ENCODE measurements at places on chromosomes 2 and 18.

- DNase-seq: no peak
These were observed 377.1 kb downstream of the TNS1 start for GRCh38 chr2:217625557-217626169.

DNA sequence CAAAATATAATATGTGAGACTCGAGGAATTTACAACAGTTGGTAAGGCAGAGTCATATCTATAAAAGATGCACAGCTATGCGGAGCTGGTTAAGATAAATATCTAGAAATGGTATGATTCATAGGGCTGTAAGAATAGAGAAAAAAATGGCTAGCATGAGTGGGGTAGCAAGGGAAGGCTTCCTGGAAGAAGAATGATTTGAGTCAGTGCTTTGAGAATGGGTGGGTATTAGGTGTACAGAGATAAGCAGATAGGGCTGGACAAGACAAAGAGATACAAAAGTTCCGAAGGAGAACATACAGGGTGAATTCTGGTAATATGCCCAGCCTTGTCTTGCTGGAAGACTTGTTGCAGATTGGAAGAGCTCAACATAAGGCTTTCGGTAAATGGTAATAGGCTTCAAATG is 291.5 kb upstream of the CCDC68 start:
- no peak for DNase-seq

- no peak for DNase-seq
These were observed 7.3 kb downstream of the FOSL2 start for GRCh38 chr2:28399956-28400355.

GRCh38 chr2:17309741-17310339 is 208.4 kb downstream of the RAD51AP2 start:
- DNase-seq: peak; percentile 94

DNA sequence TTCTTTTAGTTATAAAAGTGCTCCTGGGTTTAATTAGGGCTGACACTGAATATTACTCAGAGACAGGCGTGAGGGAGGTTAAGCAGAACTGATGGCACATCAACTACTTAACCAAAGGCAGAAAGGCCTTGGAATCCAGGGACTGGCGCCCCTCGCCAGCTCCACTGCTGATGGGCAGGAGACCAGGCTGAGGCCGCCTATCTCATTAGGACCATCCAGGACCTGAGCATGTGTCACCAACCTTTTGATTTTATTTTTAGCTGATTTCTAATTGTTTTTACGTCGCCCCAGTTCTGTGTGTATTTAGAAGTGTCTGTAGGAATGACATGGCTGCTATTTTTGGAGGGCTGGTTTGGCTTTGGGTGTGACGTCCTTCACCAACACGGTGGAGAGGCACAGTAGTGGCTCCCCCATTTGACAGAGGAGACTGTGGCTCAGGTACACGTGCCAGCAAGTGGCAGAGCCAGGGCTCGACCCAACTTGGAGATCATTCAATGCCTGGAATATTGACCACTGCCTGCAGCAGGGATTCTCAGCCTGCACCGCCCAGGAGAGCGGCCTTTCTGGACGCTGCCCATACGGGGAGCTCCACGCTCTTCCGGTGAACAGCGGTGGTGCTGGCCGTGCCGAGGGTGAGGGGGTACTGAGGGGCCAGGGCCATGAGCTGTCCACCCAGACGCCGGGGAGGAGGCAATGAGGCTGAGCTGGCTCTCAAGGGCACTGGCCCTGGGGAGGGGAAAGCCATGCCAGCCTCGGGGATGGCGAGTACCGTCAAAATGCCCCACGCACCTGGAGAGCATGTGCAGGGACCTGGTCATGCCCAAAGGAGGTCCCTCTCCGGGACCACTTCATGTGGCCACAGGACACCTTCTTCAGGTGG is 205.7 kb downstream of the ASB1 start:
- no peak for DNase-seq

DNA sequence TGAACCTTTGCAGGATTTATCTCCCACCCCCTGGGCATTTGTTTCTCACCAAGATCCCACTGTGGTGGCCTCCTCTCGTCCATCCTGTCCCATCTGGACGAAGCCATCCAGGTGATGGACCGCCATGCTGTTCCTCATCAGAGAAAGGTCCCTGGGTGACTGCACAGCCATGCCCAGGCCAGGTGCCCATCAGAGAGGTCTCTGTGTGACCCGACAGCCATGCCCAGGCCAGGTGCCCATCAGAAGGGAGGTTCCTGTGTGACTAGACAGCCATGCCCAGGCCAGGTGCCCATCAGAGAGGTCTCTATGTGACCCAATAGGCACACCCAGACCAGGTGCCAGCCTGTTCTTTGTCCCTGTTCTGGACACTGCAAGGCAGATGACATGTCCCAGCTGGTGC is 360.9 kb upstream of the SALL3 start:
- no peak for DNase-seq

- DNase-seq: no peak
These were observed 330.8 kb downstream of the CYP26B1 start for GRCh38 chr2:71816815-71817214.

- no peak for DNase-seq
These were observed 15.4 kb downstream of the FHOD3 start for GRCh38 chr18:36312806-36313395.

DNA sequence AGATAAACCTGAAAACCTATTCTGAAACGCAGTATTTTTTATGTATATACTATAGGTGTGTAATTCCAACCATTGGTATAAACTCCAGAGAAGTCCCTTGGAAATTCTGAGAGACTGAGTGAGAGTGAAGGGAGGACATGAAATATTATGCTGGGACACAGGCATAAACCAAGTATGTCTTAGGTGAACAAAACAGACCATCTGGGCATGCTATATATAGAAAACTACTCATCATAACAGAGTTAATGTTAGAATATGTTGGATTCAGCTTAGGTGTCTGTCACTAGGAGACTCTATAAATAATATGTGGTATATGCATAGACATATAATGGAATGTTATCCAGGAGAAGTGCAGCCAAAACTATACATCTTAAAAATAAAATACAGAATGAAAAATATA is 282.6 kb downstream of the LRP1B start:
- no peak for DNase-seq

GRCh38 chr2:129347486-129348217 is 631.8 kb upstream of the RAB6C start:
- DNase-seq: no peak

DNA sequence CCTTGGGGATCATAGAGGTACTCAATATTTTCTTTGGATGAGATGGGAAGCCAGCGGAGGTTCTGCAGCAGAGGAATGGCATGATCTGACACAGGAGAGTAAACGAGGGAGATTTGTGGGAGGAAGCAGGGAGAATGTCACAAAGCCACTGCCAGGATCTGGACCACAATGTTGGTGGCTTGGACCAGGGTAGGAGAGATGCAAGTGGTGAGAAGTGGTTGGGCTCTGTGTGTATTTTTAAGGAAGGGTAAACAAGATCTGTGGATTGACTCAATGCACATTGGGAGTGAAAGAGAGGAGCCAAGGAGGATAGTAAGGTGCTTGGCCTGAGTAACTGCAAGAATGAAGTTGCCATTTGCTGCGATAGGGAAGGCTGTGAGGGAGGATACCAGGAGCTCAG is 10.5 kb upstream of the SMIM21 start:
- DNase-seq: no peak

- DNase-seq: no peak
These were observed 571.5 kb downstream of the SLC4A3 start for GRCh38 chr2:220198896-220199295.

- DNase-seq: peak; percentile 34
These were observed 244.9 kb downstream of the LOXHD1 start for GRCh38 chr18:46411867-46412690.

GRCh38 chr18:73381699-73382036 is 513.9 kb upstream of the NETO1 start:
- DNase-seq: no peak

Data from GM23338 (cell line).